ENCODE measurements at places on chromosomes 3 and 15.

DNA sequence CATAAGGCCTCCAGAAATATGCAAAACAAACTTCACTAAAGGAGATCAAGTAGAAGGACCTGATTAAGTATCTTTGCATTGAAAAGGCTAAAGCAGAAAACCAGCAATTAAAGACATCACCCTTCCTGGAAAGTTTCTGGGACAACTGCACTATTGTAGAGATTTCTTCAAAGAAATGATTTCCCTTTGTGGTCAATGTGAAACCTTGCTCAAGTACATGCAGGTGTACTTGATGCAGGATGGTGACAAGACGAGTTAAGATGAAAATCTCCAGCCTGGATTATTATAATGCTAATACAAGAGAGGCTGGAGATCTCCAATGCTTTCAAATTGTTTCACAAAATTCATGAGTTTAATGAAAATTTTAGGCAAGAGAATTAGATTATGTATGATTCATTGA, 208.4 kb downstream of the TIGIT start:
- no peak for DNase-seq

DNA sequence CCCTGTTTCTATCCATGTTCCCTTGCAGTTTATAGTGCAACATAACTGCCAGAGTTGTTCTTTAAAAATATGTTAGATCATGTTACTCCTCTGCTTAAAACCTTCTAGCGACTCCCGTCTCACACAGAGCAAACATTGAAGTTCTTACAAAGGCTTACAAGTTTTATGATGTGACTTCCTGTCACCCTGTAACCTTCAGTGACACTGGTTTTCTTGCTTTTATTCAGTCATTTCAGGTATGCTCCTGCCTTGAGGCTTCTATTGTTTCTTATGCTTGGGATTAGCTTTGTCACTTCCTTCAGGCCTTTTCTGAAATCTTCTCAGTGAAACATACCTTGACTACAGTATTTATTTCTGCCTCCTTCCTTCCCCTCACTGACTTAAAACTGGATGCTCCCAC, 252.1 kb downstream of the DOCK3 start:
- no peak for DNase-seq

- no peak for DNase-seq
Observed at GRCh38 chr3:41249318-41249717, 50.0 kb downstream of the CTNNB1 start.

DNA sequence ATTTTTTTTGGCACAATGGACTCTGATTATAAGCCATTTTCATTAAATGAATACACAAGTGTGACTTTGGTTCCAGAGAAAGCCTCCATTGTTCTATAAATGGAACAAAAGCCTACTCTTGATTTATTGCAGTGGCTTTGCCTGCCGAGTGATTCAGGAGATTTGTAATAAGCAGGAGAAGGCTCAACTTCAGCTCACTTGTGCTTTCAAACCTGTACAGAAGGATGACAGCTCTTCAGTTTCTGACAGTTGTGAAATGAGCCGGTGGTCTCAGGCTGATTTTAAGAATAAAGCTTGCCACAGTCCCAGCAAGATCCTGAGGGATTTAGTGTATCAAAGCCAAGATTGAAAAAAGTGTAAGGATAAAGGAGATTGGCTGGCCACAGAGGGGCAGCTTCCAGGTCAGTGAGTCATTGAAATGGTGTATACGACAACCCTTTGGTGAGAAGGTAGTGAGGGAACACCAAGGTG, 438.8 kb upstream of the TGFBR2 start:
- no peak for DNase-seq

- DNase-seq: no peak
Observed at GRCh38 chr15:86591158-86591557, 511.5 kb downstream of the AGBL1 start.

All from NCI-H1436 treated with DMSO at 0.1 percent for 48 hours (cell line).